Epithelial cell of esophagus (primary cell): ENCODE measurements at places on chromosomes 16 and 17.

GRCh38 chr16:11161439-11161838 is 94.6 kb downstream of the SOCS1 start:
- no peak for DNase-seq

DNA sequence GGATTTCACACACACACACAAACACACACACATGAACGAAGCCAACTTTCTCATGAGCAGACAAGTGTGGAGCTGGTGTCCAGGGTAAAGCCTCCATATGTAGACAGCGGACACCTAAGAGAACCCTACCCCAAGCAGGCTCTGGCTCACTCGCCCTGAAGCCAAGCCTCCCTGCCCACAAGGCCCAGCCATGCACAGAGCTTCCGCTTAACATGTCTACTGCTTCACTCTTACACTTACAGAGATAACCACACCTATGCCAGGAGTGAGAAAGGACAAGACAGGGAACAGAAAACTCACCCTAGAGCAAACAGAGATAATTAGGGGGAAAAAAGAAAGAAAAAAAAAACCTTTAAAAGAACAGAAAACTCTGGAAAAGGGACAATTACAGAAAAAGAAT is 67.5 kb downstream of the CYTH1 start:
- DNase-seq = no peak

GRCh38 chr17:17892731-17893130 is 55.9 kb upstream of the SREBF1 start:
- no peak for DNase-seq

DNA sequence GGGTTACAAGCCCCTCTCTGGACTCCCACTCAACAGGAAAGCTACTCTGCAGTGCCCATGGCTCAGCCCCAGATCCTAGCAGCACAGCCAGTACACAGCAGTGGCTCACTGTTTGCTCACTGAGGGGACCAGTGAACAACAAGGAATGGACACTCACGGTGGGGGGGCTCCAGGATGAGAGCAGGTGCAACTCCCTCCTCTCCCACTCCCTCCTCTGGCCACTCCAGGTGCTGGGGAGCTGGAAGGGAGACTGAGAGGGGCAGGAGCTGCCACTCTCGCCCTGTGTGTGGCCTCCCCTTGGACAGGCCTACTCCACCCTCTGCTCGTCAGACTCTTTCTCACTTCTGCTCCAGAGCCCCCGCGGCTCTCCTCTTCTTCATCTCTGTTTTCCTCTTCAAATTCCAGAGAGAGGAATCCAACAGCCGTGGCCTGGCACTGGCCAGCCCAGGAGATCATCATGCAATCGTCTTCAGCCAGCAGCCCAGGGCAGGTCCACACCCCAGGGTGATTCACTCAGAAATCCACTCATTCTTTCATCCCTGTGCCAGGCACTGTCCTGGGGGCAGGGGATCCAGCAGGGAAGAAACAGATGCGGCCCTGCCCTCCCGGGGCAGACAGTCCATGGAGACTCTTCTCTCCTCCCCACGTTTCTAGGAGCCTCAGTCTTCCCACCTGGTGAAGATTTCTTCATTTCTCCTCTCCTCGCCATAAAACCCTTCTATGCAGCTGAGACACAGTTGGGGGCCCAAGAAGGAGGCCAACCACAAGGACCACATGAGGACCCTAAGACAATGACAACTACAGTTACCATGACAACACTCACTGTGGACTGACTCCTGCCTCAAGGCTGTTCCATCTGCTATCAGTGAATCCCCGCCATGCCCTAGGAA is 30.7 kb downstream of the CFAP20 start:
- peak; percentile 67 for DNase-seq

GRCh38 chr17:70123193-70123592 is 46.1 kb upstream of the KCNJ2 start:
- peak; percentile 6 for DNase-seq

DNA sequence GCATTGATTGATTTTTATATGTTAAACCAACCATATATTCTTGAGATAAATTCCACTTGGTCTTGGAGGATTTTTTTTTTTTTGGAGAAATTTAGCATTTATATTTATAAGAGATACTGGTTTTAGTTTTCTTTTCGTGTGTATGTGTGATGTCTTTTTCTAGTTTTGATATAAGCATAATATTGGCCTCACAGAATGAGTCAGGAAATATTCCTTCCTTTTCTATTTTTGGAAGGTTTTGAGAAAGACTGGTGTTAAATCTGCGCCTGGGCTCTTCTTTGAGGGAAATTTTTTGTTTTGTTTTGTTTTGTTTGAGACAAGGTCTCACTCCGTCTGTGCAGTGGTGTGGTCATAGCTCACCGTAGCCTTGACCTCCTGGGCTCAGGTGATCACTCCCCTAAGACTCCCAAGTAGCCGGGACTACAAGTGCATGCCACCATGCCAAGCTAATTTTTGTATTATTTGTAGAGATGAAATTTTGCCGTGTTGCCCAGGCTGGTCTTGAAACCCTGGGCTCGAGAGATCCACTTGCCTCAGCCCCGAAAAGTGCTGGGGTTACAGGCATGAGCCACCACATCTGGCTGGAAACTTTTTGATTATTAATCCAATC is 28.8 kb upstream of the CCL22 start:
- no peak for DNase-seq

DNA sequence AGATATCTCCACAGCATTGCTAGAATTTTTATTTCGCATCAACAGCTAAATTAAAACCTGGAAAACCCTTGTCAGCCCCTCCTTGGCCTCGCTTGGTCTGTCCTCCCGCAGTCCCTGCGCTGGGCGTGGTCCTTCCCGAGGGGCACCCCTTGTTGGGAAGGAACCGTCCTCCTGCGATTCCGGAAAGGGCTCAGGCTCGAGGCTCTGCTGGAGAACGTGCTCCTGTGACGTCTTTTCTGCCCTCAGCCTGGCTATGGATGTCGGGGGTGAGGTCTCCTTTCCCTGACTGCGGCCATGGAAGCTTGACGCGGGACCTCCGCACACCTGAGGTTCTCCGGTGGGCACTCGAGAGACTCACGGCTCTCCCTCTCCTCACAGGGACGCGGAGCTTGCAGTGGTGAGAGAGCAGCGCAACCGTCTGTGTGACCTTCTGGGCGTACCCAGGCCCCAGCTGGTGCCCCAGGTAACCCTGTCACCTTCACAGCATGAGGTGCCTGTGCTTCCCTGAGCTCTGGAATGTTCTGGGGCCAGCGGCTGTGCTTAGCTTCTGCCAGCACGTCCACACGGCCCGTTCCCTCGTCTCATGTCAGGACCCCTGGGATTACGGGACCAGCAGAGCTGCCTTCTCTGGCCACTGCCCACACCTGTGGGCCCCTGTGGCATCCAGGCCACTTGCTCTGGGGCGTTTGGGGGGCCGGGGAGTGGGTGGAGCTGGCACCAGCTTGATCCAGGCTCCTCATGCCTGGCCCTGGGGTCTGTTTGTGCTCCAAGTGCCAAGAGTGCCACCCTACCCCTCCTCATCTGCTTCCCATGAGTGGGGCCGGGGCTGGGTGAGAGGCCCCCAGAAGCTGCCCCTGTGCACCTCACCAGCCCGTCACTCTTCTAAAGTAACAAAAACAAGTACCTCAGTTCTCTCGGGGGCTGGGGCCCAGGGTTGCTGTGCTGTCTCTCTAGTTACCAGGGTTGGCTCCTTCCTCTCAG is 101.5 kb upstream of the ZNF750 start:
- no peak for DNase-seq

- DNase-seq = no peak
Observed at GRCh38 chr16:57357330-57358085, 1.1 kb upstream of the CCL22 start.

- no peak for DNase-seq
Observed at GRCh38 chr16:60073376-60073775, 1339.3 kb upstream of the GOT2 start.

GRCh38 chr16:10558746-10559641 is 21.4 kb downstream of the EMP2 start:
- DNase-seq = no peak

- no peak for DNase-seq
Observed at GRCh38 chr17:36807496-36808179, 129.6 kb upstream of the LHX1 start.

- no peak for DNase-seq
Observed at GRCh38 chr17:80289616-80290015, 29.0 kb downstream of the RNF213 start.

- no peak for DNase-seq
Observed at GRCh38 chr16:17271687-17272086, 199.1 kb downstream of the XYLT1 start.

- DNase-seq = no peak
Observed at GRCh38 chr17:4045487-4045886, 81.2 kb upstream of the ATP2A3 start.

- DNase-seq = peak; percentile 39
Observed at GRCh38 chr17:7834542-7834956, 532 bp downstream of the KDM6B start.

GRCh38 chr17:62826956-62827355 is 18.8 kb upstream of the MARCHF10 start:
- no peak for DNase-seq

GRCh38 chr17:8126491-8127066 is 2.7 kb upstream of the HES7 start:
- DNase-seq = no peak

- peak; percentile 62 for DNase-seq
Observed at GRCh38 chr16:83472776-83473501, 334.8 kb upstream of the HSBP1 start.

DNA sequence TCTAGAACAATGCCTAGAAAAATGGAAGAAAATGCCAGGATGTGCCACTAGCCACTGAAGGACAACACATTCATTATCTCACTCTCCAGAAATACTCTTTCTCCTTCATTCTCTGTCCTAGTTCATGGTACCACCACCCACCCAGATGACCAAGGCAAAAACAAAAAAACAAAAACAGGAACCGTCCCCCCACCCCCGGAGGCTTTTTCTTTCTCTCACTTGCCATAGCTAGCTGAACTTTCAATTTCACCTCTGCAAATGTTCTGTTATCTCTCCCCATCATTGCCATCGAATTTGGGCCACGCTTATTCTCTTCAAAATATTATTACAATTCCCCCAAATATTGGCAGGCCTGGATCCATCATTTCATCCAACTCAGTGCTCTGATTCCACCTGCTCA is 49.0 kb downstream of the SOX9 start:
- no peak for DNase-seq

DNA sequence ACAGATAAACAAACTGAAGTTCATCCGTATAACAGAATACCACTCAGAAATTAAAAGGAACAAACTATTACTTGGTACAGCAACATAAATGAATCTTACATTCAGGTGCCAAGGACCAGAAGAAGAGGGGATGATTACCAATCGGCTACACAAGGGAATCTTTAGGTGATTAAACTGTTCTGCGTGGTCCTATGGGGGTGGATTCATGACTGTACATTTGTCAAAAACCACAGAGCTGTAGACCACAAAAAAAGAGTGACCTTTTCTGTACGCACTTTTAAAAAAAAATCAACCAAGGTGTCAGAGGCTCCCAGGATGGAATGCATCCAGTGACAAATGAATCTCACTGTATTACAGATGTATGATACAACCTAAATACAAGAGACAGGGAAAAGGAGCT is 110.8 kb downstream of the CDYL2 start:
- DNase-seq = no peak

- DNase-seq = no peak
Observed at GRCh38 chr16:11667221-11667823, 933 bp upstream of the SNN start.

- no peak for DNase-seq
Observed at GRCh38 chr16:82041542-82041941, 6.5 kb downstream of the HSD17B2 start.

GRCh38 chr16:68626557-68626956 is 18.6 kb upstream of the CDH3 start:
- DNase-seq = no peak

- DNase-seq = no peak
Observed at GRCh38 chr17:39727556-39727955, 2.8 kb downstream of the MIEN1 start.

DNA sequence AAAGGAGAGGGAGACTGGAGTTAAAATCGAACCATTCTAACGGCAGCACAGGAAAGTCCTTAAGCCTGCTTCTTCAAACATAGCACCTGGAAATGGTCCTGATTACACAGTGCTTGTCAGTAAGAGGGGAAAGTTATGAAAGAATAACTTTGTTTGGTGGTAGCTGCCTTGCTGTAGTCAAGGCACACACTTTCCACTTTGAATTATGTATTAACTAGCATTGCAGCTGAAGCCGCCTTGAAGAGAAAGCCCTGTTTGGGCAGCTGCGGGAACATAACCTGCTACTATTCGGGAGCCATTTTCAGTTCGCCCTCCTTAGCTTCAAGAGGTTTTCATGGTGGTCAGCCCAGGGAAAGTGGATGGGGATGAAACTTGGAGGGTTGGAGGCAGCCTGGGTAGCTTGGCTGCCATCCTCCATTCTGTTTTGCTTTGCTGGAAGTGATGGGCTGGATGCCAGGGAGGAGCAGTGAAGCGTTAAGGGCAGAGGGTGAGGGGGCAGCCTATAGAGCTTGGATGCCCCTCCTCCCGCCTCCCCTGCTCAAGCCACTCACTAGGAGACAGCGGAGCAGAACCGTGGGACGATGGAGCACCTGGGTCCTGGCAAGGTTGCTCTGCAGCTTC is 5.3 kb upstream of the HAS3 start:
- DNase-seq = no peak

- DNase-seq = no peak
Observed at GRCh38 chr16:68310437-68310773, 341 bp downstream of the SLC7A6OS start.

GRCh38 chr16:3038256-3038655 is 1.5 kb upstream of the BICDL2 start:
- peak; percentile 90 for DNase-seq

DNA sequence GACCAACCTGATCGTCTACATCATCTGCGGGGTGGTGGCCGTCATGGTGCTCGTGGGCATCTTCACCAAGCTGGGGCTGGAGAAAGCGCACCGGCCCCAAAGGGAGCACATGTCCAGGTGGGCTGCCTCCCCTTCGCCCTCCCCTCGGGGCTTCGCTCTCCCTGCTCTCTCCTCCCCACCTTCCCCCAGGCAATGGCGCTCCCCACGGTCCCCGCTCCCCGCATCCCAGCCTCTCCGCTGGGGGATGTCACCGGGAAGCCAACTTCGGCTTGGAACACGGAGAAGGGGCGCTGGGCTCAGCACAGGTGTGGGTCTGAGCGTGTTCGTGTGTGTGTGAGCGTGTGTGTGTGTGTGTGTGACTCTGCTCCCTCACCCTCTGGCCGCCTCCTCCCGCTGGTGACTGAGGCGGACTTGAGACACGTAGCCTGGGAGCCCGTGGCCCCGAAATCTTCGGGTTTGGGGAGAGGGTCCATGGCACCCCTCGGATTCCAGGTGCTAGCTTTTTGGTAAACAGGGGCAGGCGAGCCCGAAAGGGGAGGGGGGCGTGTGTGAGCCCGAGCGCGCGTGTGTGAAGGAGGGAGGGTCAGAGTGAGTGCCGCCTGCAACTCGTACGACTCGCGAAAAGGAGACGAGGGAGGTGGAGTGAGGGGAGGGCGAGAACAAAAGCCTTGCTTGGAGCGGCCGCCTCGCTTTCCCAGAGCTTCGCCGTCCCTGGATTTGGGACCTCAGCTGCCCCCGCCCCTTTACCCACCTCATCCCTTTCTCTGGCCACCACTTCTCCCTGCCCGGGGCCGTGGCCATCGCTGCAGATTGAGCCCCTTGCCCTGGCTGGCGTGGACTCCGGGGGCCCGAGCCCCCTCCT is 1.3 kb downstream of the SHISA9 start:
- no peak for DNase-seq
